Stimulated activated CD8-positive, alpha-beta memory T cell treated with anti-CD3 and anti-CD28 coated beads, Interleukin-2, amount 100 ng/mL, for 1 hour (primary cell): ENCODE measurements at places on chromosomes 5 and 9.

GRCh38 chr5:67081261-67081660 lies 115.3 kb downstream of the CD180 start:
- DNase-seq = no peak

GRCh38 chr5:168374532-168374931 lies 83.1 kb downstream of the WWC1 start:
- DNase-seq = no peak

- no peak for DNase-seq
Observed at GRCh38 chr5:15737036-15737821, 237.2 kb downstream of the FBXL7 start.

DNA sequence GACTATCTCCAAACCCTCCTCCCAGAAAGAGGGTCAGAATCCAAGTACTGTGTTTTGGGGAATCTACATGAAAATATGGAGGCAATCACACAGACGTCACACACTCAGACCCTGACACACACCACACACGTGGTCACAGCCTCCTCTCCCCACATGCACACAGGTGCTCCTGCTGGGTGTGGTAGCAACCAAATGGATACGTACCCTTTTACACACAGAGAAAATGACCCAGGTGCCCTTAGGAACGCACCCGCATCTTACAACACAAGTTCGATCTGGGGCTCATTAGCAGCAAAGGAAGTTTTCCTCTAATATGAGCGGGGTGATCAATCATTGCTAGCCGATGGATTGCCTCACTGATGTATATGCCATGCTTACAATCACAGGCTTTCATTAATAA lies 480.2 kb upstream of the KLF4 start:
- DNase-seq = no peak

DNA sequence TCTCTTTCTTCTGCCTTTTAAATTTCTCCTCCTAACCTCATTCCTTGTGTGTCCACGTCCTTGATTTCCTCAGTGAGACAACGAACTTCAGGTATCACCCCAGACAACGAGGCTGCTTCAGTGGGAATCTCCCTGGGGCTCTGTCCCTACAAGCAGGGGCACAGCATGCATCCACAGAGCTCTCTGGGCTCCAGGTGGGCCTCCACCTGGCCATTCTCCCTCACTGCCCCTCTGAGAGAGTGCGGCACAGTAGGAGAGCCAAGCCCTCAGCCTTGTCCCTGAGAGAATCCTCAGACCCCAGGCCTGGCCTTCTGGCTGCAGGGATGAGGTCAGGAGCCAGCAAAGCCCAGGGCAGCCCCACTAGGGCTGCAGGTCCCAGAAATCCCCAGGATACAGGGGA lies 105.3 kb downstream of the LHFPL2 start:
- no peak for DNase-seq

- no peak for DNase-seq
Observed at GRCh38 chr5:164115420-164115819, 610.0 kb downstream of the MAT2B start.

DNA sequence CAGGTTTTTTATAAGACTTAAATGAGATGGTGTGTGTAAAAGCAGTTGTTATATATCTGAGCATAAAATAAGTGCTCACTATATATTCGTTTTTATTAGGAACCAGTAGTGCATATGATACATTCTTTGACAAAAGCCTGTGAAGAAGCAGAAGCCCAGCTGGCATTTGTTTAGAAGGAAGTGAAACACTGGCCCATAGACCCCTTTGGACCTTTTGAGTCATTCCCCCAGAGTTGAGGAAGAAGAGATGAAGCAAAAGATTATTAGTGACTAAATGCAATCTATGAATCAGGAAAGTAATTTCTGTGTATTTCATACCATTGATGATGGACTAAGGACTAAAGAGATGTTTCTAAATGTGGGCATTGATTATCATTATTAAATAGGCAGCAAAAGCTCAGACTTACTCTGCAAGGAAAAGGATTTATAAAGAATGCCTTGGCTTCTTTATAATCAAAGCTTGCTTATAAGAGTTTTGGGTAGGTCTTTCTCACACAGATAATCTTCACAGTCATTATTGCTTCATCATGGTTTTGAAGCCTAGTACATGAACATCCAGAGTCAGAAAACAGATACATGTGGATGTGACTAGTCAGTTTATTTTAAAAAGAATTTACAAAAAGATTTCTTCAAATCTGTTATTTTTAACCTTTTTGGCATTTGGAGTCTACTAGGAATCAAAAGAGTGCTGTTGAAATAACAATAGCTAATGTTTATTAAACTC lies 16.9 kb upstream of the FER start:
- no peak for DNase-seq
